ENCODE measurements at places on chromosomes 16 and 17.

- DNase-seq, result no peak
Measured at GRCh38 chr17:14398766-14399165, 97.9 kb downstream of the HS3ST3B1 start.

GRCh38 chr17:1638171-1638590, 7.4 kb downstream of the SCARF1 start:
- no peak for DNase-seq

- DNase-seq, result no peak
Measured at GRCh38 chr17:61168506-61168905, 231.1 kb upstream of the TBX2 start.

DNA sequence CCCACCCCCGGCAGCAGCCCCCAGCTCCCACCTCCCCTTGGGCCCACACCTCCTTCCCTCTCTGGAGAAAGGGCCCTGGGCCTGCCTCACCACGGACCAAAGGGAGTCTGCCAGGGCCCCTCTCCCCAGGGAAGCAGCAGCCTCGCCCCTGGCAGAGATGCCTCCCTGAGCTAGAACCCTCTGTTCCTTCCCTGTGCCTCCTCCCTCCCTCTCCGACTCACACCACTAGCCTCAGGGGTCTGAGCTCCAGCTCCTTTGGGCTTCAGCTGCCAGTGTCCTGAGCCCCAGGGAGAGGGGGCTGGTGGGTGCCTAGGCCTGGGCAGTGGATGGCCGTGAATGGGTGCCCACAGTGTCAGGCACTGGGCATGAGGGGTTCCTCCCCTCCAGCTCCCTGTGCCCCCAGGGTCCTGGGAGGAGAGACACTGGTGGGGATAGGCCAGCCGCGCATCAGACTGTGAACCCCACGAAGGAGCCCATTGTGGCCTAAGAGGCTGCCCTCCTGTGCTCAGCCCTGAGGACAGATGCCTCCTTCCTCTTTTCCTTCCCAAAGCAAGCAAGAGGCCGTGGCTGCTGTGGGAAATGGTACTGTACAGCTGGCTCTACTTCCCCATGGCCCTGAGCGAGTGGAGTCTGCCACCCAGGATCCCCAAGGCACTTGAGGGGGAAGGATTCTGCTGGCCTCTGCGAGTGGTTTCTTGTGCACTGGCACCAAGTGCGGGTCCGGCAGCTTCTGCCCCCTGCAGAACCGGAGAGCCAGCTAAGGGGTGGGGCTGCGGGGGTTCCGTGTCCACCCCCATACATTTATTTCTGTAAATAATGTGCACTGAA, 20.7 kb downstream of the MMP15 start:
- no peak for DNase-seq

DNA sequence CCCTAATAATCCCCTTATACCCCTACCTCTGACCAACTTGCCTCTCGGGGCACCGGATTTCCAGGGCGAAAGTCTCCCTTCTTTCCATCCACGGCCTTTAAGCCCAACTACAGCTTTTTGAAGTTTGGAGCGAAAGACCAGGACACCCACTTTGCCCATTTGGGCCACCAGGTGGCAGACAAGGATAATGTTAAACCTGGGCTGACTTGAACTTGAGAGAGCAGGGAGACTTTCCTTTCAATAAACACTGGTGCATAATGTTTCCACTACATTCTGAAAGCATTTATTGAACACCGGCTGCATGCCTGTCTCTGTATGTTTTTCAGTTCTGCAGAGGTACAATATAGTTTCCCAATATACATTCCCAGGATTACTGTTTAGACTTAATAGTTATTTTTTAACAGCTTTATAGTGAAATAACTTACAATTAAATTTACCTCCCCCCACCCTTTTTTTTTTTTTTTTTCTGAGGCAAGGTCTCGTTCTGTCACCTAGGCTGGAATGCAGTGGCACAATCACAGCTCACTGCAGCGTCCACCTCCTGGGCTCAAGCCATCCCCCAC, 6.9 kb upstream of the CES3 start:
- DNase-seq, result peak; percentile 23

DNA sequence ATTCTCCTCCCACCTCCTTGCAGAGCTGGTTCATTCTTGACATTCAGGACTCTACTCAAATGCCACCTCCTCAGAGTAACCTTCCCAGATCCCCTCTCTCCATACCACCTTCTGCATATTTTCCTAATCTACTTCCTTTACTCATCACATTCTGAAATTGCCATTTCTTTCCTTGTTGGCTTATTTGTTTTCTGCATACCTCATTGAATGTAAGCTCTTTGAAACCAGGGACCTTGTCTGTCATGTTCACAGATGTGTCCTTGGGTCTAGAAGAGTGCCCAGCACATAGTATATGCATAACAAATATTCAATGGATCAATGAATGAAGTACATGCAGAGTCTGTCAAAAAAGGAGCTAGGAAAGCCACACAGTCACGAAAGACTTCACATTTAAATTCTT, 7.8 kb upstream of the LONP2 start:
- DNase-seq, result no peak

GRCh38 chr17:45171338-45172231, 9.9 kb downstream of the HEXIM2 start:
- no peak for DNase-seq

- no peak for DNase-seq
Measured at GRCh38 chr17:13520899-13521572, 80.7 kb downstream of the HS3ST3A1 start.

DNA sequence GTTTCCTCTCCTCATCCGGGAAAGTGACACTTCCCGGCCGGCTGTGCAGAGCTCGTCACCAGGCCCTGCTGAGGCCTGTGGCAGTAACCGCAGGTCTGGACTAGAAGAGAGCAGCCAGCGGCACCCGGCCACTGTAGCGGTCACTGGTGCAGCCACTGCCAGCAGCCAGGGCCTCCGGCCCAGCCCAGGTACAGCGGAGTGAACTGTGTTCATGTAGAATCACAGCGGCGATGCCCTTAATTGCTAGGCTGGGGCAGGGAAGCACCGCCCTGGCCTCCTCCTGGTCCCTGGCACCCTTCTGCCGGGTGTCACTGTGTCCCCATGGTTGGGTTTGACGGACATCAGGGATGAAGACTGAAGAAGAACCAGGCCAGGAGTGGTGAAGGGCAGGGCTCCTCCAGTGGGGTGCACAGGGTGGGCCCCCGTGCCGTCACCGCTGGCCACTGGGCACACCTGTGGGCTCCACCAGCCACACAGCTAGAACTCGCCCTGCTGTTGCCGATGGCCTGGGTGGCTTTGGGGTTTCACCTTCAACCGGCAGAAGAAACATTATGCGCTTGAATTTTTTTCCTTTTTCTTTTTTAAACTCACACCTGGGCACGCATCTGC, 165.2 kb upstream of the CHMP6 start:
- DNase-seq, result no peak

DNA sequence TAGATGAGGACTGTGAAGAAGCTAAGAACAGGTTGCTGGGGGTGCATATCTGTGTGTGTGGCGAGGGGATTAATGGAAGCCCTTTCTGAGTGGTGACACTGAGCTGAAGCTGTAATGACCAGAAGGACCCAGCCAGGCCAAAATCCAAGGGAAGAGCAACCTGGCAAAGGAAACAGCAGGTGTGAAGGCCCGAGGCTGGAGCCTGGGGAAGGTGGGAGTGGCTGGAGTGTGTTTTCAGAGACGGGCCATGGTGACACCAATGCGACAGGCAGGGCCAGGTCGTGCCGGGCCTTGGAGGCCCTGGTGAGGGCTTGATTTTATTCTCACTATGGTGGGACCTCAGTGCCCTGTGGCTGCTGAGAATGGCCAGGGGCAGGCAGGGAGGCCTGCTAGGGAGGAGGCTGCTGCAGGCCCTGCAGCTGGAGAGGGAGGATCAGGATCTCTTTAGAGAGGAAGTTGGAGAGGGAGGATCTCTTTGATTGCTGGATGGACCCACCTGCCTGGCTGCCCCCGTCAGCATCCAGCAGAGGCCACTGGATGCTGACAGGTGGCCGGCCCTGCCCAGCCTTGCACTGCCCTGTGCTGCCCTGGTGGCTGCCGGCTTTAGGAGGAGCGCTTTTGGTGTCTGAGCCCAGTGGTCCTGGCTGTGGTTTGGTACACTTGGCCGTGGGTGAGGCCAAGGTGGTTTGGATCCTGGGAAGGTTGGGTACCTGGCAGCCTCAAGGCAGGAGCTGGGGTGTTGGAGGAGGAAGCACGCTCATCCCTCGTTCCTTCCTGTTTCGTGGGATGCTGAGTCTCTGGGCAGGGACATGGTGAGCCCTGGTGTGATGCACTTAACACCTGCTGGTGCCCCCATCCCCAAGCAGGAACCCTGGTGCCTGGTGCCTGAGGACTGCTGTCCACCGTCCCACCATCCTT, 188.3 kb downstream of the SEC14L1 start:
- DNase-seq, result no peak

GRCh38 chr16:24178496-24178895, 77.6 kb upstream of the CACNG3 start:
- DNase-seq, result no peak

GRCh38 chr17:48429638-48430586, at the start of gene SKAP1:
Gene SKAP1, minus strand, starts transcription at chr17:48430214.
- DNase-seq, result no peak

GRCh38 chr16:89534252-89534756, 26.1 kb downstream of the SPG7 start:
- DNase-seq, result peak; percentile 20

GRCh38 chr17:27997044-27997401, 45.5 kb upstream of the NLK start:
- DNase-seq, result no peak

- no peak for DNase-seq
Measured at GRCh38 chr17:17539591-17539990, 43.4 kb upstream of the RASD1 start.

DNA sequence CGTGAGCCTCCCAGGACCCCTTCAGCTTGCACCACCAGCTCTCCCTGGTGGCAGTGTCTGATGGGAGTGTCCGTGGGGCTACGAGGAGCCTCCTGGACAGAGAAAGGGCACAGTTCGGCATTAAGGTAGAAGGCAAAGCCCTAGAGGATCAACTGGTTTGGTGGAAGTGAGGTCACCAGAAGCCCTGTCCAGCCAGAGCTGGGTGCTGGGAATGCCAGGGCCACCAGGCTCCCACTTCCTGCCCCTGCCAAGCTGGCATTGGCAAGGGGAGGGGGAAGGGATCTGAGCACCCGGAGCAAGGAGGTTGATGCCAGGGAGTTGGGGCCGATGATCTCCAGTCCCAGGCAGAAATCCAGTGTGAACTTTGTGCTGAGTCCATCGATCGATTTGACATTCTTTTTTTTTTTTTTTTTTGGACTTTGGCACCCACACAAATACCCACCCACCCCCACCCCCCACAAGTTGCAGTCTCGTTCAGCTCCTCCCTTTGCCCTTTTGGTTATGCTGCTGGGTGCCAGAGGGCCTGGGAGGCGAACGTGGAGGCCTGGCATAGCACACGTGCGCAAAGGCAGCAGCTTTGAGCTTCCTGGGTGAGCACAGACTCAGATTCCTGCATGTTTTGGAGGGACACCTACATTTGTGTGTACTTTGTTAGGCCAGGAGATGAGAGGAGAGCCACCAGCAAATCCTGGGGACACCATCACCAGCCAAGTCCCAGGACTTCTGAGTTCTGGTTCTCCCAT, 2.1 kb downstream of the NHERF1 start:
- DNase-seq, result no peak

DNA sequence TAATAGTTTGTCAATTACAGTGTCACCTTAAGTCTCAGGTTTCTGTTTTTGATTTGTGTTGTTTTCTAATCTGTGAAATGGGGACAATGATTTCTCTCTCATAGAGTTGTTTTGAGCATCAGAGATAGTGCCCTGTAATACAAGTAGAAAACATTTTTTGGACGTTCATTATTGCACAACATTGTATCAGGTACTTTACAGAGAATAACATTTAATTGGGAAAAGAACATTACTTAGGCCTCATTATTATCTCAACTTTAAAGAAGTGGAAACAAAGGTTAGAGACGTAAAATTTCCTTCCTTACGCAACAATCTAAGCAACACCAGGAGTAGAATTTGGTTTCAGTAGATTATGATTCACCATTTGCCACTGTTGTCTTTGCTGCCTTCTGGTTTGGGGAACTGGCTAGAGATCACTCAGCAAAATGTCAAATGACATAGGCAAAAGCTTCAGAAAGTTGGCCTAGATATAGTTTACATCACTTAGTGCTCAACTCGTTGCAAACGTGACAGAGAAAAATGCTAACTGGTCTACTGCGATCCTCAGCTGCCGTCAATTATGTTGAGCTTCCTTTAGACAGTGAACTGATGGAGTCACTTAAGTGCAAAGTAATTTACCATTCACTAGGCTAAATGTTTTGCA, 1026.8 kb downstream of the CDH11 start:
- no peak for DNase-seq

GRCh38 chr16:50751528-50751927, 9.6 kb downstream of the CYLD start:
- no peak for DNase-seq

- no peak for DNase-seq
Measured at GRCh38 chr17:44558710-44559633, 1.7 kb downstream of the FZD2 start.

GRCh38 chr17:1089915-1090314, 89.9 kb downstream of the ABR start:
- peak; percentile 35 for DNase-seq

DNA sequence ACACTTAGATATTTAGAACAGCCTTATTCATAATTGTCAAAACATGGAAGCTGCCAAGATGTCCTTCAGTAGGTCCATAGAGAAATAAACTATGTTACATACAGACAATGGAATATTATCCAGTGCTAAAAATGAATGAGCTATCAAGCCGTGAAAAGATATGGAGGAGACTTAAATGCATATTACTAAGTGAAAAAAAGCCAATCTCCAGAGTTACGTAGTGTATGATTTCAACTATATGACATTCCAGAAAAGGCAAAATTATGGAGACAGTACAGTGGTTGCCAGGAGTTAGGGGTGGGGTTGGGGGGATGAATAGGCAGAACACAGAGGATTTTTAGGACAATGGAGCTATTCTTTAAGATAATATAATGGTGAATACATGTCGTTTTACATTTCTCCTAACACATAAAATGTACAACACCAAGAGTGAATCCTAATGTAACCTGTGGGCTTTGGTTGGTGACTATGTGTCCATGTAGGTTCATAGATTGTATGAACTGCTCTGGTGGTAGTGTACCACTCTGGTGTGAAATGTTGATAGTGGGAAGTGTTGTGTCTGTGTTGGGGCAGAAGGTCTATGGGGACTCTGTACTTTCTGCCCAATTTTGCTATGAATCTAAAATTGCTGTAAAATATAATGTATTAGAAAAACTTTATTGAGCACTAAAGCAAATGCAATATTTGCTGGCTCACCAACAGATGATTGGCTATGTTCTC, 122.6 kb downstream of the USP22 start:
- DNase-seq, result no peak

GRCh38 chr16:1078579-1079021, 6.1 kb downstream of the SSTR5 start:
- no peak for DNase-seq

Measured in anterior cingulate cortex (tissue), 58 donors.